ENCODE measurements at places on chromosomes 3 and 15.

- no peak for DNase-seq
Measured at GRCh38 chr3:55156851-55157650, 229.2 kb upstream of the LRTM1 start.

- no peak for DNase-seq
Measured at GRCh38 chr3:175672119-175672689, 813.1 kb downstream of the NAALADL2 start.

DNA sequence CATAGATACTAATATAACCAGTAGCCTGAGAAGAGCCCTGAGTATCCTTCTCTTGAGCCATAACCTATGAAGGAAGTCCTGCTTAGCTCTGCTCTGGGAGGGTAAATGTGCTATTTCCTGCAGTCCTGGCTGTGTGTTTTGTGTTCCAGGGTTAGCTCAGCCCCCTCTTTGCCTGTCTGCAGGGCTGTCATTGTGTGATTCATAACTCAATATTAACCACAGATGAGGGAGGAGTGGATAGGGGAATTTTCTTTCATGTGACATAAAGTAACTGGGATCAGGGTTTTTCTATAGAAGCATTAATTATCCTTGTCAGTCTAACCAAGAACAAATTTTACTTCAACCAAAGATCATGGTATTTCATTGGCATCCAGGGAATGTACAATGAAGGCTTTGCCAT, 183.3 kb upstream of the ZBTB20 start:
- DNase-seq, result no peak

- no peak for DNase-seq
Measured at GRCh38 chr3:194177141-194177540, 41.2 kb downstream of the HES1 start.

DNA sequence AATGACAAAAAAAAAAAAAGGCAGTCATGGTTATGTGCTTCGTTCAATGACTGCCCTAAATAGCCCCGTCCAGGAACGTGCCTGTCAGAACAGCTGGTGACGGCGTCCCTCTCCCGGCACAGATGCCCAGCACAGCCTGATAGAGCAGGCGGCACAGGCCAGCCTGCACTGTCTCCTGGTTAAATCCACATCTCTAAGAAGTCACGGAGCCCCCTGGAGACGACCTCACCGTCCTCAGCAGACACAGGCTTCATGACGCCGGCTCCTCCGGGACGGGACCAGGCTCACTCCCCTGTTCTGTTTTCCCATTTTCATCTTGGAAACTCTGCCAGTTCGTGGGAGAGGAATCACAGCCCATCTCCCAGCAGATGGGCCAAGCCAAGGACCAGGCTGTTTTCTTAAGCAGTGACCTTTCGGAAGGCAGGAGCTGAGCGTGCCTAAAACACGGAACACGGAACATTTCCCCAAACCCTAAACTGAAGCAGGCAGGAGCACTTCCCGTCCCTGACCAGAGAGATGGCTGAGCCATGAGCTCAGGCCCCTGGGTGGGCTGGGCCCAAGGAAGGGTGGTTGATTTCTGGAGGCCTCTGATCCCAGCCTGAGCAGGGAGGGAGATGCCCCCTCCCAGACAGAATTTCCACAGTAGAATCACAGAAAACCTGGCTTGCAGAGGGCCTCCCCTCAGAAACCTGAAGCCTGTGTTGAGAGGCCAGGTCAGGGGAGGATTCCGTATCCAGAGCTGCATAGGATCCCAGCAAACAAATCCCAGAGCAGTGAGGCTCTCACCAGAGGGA, 35.9 kb downstream of the ADCY5 start:
- no peak for DNase-seq

DNA sequence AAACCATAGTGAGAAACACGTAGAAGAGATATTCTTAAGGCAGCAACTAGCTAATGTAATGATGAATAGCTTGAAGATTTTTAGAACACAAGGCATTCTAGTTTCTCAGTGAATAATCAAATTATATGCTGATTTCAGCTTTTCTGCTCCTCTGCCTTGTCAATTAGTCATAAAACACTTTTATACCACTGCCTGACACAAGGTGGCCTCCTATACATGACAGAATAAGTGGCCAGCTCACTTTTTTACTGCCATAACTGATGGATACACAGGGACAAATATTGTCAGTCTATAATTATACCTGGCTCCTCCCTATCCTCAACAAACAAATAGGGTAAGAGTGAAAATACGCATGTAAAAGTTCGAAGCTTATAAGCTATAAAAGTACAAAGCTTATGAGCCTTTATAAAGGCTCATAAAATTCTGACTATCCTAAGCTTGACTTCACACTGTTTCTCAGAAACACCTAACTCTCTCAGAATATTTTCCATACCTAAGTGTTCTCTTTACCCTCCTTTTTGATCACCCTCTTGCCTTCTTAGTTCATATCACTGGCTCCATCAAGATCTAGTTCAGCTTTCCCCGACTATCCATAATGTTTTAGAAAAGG, 81.6 kb downstream of the HERC1 start:
- peak; percentile 73 for DNase-seq

DNA sequence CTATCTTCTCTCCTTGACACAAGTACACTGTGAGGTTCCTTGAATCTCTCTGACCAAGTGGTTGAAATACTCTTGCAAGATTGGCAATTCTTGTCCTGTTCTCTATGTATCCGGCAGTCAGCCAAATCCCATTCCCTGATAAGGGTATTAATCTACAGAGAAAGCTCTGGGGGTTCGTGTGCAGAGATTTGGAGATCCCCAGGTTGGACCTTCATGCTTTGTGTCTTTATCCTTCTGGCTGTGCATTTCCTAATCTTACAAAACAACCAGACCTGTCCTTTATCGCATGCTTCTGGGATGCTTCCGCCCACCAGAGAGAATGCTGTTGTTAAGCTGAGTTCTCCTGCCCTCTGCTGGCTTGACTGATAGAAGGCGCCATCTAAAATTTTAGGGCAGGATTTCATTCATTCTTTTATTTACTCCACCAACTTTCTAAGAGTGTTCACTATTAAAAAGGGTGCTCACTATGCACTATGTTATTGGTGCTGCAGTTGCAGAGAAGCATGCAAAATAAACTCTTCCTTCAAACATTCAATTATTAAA, 8.6 kb upstream of the SST start:
- DNase-seq, result peak; percentile 51

DNA sequence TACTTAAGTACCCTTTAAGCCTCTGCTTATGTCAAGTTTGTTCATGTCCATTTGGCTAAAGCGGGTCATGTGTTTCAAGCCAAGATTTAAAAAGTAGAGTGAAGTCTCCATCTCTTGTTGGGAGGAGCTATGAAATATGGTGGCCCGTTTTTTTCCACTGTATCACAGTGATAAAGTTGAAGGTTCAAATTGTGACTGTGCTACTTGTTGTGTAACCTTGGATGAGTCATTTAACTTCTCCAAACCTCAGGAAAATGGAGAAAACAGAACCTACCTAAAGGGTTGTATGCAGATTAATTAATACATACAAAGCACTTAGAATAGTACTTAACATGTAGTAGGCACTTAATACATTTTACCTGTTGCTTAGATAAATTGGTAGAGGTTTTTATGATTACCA, 43.4 kb downstream of the SNAPC5 start:
- no peak for DNase-seq

GRCh38 chr3:35635407-35635806, 3.9 kb upstream of the ARPP21 start:
- DNase-seq, result no peak

GRCh38 chr3:13708301-13708700, 159.4 kb downstream of the FBLN2 start:
- DNase-seq, result no peak

DNA sequence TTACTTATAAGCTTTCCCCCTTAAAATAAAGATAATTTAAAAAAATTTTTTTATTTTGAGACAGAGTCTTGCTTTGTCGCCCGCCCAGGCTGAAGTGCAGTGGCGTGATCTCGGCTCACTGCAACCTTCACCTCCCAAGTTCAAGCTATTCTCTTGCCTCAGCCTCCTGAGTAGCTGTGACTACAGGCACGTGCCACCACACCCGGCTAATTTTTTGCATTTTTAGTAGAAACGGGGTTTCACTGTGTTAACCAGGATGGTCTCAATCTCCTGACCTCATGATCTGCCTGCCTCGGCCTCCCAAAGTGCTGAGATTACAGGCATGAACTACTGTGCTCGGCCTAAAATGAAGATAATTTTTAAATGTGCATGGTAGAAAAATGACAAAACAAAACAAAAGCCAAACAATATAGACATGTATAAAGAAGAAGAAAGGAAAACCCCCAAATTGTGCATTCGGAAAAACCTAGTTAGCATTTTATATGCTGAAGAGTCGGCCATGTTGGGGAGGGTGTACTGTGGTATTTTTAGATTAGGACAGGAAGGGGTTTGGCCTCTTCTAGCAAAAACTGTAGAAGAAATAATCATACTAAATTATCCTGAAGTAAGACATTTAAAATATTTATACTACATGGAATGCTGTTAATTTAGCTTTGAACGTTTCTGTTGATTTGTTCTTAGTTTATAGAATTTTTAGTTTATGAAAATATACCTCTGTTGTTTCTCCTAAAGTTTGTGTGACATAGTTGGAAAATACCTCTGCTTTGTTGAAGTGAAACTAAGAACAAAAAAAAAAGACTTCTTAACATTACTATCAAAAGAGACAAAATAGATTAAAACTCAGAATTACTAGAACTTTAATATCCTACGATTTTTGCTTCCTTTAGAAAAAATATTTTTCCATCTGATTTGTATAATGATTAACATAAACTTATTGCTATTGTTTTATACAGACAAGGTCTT, 7.4 kb downstream of the APPL1 start:
- DNase-seq, result peak; percentile 39

- DNase-seq, result no peak
Measured at GRCh38 chr15:74978503-74978902, 16.9 kb upstream of the SCAMP5 start.

- DNase-seq, result no peak
Measured at GRCh38 chr15:64742921-64743320, 32.5 kb downstream of the RBPMS2 start.

- DNase-seq, result peak; percentile 68
Measured at GRCh38 chr15:69973102-69973714, 124.5 kb downstream of the TLE3 start.

- DNase-seq, result peak; percentile 80
Measured at GRCh38 chr15:68818066-68818768, 2.5 kb downstream of the ANP32A start.

DNA sequence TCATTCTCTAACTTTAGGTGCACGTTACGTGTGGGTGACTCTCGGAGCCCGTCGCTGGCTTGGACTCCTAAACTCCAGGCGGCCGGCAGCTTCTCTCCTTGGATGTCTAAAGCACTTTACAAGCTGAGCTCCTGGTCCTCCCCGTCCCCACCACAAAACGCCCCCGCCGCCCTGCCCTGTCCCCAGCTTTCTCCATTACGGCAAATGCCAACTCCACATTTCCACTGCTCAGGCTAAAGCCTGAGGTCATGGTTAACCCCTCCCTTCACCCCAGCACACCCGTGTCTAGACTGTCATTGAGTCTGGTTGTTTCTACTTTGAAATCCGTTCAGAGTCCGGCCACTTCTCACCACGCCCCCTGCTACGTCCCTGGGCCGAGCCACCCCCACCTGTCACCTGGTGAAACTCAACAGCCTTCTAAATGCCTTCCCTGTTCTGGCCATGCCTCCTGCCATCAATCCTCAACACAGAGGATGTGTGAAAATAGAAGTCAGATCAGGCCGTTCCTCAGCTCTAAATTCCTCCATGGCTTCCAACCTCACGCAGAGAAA, 8.1 kb upstream of the PCSK6 start:
- no peak for DNase-seq

GRCh38 chr3:172142051-172142863, 102.9 kb downstream of the FNDC3B start:
- peak; percentile 86 for DNase-seq

GRCh38 chr3:41102053-41102556, 97.2 kb upstream of the CTNNB1 start:
- no peak for DNase-seq

Data from GM12865 (cell line).